ENCODE measurements at places on chromosomes 3 and 15.

- no peak for DNase-seq
Measured at GRCh38 chr3:145144361-145144760, 1016.6 kb downstream of the PLOD2 start.

GRCh38 chr15:69304182-69304545 is 5.5 kb downstream of the PAQR5 start:
- no peak for DNase-seq

DNA sequence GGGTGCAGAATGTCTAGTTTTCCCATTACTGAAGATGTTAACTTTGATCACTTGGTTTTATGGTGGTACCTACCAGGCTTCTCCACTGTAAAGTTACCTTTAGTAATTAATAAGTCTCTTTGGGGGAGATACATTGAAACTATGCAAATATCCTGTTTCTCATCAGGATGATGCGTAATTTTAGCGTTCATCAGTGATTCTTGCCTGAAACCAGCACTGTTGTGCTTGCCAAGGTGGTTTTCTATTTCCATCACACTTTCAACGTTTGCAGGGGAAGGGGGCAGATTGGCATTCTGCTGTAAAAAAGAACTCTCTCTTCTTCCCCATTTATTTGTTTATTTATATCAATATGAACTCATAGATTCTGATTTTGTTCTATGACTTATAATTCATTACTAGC is 61.0 kb downstream of the SSR3 start:
- no peak for DNase-seq

DNA sequence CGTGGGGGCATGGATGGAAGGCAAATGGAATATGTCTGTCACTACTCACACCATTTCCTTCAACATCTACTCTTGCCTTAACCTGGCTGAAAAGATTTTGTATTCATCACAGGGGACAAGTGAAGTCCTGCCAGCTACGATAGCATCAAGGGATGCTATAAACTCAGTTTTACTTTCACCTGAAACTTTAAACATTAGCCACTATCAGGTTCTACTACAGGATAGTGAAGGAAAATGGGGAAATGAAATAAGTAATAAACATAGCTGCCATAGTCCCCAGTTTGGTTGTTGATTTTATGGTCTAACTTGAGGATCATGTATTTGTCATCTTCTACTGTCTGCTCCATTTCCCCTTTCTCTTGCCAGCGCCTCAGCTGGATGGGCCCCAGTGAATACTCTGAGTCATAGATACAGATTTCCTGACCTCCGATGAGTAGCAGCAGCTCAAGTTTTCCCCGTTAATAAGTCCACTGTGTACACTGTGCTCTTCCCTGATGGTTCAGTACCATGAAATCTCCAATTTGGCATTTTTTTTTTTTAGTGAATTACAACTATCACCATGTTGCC is 338.2 kb upstream of the SLCO3A1 start:
- no peak for DNase-seq

DNA sequence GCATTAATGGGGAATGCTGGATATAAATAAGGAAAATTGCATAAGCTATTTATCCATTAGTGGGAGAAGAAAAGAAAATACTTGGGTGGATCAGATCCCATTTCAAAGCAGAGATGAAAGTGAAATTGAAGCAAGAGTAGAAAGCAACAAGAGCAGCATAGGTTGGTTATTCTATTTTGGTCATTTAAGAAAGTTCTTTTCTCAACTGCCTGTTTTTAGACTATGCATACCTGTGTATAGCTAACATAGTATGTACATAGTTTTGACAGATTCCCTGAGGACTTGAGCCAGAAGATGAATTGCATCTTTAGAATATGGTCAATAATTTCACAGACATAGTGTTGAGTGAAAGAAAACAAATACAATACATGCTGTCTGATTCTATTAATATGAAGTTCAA is 29.0 kb upstream of the DENND4A start:
- DNase-seq = no peak

DNA sequence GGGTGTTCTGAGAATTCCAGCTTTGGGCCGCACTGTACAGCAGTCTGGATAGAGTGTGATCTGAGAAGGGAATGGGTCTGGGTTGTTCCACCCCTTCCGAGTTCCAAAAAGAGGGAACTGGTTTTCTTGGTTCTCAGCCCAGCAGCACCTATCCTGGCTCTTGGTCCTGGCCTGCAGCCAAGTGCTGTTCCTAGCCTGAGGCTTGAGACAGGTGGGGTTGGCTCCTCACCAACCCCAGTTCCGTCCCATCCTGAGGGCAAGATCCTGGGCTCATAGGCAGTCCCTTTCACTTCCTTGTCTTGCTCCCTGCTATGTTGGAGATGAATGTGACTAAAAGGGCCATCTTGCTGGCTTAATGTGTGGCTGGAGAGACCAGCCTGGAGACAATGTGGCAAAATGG is 15.2 kb downstream of the IVD start:
- DNase-seq = no peak

GRCh38 chr15:94070356-94071295 is 160.7 kb upstream of the MCTP2 start:
- no peak for DNase-seq

GRCh38 chr15:58724466-58724865 is 25.0 kb downstream of the ADAM10 start:
- DNase-seq = no peak

GRCh38 chr3:53974324-53974723 is 82.7 kb upstream of the SELENOK start:
- no peak for DNase-seq

GRCh38 chr3:183178833-183179549 is 16.5 kb upstream of the LAMP3 start:
- no peak for DNase-seq

GRCh38 chr3:155785662-155786295 is 20.3 kb downstream of the C3orf33 start:
- no peak for DNase-seq

DNA sequence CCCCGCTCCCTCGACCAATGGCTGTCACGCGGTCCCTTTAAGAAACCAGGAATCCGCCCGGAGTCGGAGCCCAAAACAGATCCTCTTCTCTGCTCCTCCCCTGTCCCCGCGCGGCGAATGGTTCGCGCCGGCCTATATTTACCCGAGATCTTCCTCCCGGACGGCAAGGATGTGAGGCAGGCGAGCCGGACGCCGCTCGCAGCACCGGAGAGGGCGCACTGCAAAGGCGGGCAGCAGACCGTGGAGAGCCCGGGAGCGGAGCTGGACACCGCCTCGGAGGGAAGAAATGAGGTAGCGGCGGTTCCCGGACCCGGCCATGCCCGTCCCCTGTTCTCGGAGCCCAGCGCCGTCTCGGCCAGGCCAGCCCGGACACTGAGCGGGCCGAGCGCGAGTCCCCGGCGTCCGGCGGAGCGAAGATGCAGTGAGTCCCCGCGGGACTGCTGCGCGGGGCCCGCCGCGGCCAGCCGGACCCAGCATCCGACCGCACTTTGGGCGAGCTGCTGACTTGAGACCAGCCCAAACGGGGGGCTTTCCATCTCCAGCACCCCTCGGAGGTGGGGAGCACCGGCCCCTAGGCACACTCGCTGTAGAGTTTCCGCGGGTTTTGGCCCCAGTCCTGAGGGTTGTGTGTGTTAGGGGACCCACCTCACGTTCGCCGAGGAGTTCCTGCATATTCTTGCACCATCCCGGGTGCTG is at the start of gene FAM43A:
Gene FAM43A, plus strand, starts transcription at position 166 of the 696 bp plus-strand sequence. CDS start 944 bp downstream, outside the sequence.
- DNase-seq = peak; percentile 97

DNA sequence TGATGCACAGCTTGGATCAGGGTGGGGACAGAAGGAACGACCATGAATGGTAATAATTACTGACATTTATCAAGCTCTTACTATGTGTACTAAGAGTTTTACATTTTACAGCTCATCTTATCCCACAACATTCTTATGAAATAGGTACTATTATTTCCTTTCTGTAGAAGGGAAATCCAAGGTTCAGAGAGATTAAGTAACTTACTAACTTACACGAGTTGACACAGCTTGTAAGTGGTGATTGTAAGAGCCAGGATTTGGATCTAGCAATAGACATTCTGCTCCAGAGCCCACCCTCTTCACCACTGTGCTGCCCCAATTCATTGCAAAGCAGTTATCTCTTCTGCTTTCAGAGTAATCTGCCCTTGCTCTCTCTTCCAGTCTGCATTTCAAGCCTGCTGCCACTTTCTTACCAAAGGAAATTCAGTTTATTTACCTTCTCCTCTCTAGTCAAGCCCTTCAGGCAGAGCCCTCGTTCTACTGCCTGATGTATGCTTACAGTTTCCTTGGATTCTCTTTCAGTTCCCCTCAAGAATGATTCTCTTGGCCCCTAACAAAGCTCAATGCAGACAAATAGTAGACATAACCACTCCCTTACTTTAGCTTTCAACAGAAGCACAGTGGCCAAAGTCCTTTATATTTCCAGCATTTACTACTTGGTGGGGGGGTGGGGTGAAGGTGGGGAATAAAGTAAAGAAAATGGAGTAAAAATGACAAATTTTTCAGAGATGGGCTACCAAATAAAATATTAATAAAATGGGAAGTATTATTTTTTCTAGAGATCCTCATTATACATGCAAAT is 65.8 kb downstream of the ATP8B4 start:
- no peak for DNase-seq

- DNase-seq = no peak
Measured at GRCh38 chr15:67157521-67158252, 92.3 kb downstream of the SMAD3 start.

GRCh38 chr15:72902245-72902918 is 118.8 kb upstream of the ADPGK start:
- DNase-seq = no peak

- no peak for DNase-seq
Measured at GRCh38 chr3:146757759-146758158, 152.6 kb upstream of the PLSCR5 start.

GRCh38 chr3:142259359-142259758 is 34.0 kb upstream of the GK5 start:
- no peak for DNase-seq

- DNase-seq = no peak
Measured at GRCh38 chr3:183641882-183642281, 6.5 kb downstream of the KLHL24 start.

DNA sequence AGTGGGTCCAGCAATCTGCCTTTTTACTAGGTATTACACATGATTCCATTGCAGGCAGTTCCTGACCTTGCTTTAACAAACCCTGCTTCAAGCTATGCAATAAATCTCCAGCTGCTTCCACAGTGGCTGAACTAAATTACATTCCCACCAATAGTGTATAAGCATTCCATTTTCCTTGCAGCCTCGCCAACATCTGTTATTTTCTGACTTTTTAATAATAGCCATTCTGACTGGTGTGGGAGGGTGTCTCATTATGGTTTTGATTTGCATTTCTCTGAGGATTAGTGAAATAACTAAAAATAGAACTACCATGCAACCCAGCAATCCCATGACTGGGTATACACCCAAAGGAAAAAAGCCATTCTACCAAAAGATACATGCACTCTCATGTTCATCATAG is 36.4 kb upstream of the DNAJC13 start:
- no peak for DNase-seq

- no peak for DNase-seq
Measured at GRCh38 chr15:58348095-58348812, 83.5 kb upstream of the LIPC start.

GRCh38 chr3:50924638-50925037 is 249.9 kb downstream of the DOCK3 start:
- DNase-seq = no peak

DNA sequence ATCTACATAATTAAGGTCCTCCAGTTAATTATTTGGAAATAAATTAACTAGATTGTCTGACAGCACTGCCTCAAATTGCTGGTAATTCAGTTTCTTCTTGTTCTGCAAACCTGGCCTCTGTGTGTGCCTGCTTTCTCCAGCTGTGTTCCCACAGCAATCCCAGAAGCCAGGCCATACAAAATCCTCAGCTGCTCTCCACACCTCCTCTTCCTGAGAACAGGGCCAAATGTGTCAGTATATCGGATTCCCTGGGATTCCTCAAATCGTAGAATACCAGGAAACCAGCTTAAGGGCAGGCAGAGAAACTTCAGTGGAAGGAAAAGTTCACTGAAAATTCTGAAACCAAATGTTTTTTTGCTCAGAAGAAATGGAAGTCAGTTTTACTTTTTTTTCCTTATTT is 261.4 kb downstream of the ZMAT3 start:
- no peak for DNase-seq

GRCh38 chr3:54968546-54969172 is 40.8 kb upstream of the LRTM1 start:
- DNase-seq = no peak

DNA sequence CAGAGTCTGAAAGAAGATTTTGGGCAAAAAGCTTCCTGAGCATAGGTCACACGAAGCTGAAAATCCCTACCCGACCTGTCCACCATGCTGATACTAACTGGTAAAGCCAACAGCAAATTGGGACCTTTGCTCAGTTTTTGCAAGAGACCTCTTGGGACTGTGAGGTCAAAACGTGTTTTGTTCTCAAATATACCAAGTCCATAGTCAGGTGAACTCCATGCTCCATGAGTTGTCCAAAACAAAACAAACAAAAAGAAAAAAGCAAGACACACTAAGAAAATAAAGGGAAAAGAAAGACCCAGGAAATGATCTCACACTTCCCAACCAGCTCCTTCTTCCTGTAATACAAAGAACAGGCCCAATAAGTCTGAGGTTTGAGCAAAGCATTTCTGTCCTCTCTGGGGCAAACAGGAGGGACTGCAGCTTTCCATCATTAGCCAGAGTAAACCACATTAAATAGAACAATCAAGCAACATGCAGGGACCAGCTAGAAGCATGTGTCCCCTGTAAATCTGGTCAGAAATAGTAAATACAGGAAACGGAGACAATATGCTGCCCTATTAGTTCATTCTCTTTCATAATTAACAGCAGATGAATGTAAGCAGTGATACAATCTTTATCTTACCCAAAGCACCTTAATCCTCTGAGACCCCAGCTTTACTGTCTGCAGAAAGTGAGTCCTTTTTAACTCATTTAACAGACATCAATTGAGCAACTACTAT is 125.0 kb upstream of the LIPC start:
- DNase-seq = no peak

DNA sequence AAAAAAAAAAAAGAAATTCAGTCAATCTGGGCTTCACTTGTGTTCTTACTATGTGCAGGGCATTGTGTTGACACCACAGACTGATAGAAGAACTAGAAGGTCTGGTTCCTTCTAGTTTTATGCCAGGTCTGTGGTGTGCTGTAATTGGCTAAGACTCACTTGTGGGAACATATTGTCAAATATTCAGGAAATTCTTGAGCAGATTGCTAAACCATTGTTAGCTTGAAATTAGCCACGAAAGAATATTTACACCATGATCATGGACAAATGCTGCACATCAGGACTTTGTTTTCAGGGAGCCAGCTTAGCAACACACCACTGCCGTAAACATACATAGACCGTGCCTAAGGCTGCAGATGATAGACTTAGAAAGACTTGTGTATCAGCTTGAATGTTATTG is 74.6 kb downstream of the GTPBP8 start:
- no peak for DNase-seq

DNA sequence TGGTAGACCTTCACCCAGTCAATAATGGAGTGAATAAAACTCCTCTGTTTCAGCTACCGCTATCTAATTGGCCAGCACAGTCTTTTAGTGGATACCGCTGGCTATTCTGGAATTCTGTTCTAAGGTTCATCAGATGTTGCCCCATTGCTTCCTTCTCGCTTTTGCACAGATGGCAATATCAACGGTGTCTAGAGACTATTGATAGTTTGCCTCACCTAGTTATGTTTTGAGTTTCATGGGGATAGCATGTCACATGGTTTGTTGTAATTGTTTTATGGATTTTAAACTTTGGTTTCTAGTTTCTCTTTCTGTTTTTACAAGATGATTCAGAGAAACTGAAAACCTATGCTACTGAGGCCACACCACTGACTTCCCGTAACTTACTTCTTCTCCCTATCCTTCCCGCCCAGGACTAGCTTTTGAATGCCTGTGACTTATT is 2.0 kb downstream of the XRN1 start:
- DNase-seq = no peak

- no peak for DNase-seq
Measured at GRCh38 chr3:70179111-70179510, 133.3 kb downstream of the MDFIC2 start.

- peak; percentile 17 for DNase-seq
Measured at GRCh38 chr3:134459562-134459961, 26.2 kb downstream of the ANAPC13 start.

All from osteocyte (in vitro differentiated cells).